Lung (tissue), 17 donors: ENCODE measurements at places on chromosomes 6 and 20. TPM values are rescaled to one million over a fixed set of nuclear protein-coding genes. Genes with fewer than 3 reads are reported as not detected.

GHRH gene
- polyA plus RNA-seq: not detected

DOK5 gene
- 0.37 TPM for polyA plus RNA-seq

GRM4 gene
- 0.02 TPM for polyA plus RNA-seq

GTSF1L gene
- polyA plus RNA-seq: not detected

SLC26A8 gene
- 0.20 TPM for polyA plus RNA-seq

ABRACL gene
- 91.9 TPM for polyA plus RNA-seq

PI3 gene
- polyA plus RNA-seq: 28.0 TPM

HEY2 gene
- 1.2 TPM for polyA plus RNA-seq

MMP24 gene
- polyA plus RNA-seq: 4.1 TPM

CCN6 gene
- polyA plus RNA-seq: not detected

MOXD1 gene
- 4.6 TPM for polyA plus RNA-seq
